Renal cortex interstitium (tissue), 15 donors: ENCODE measurements at places on chromosomes 1 and 21.

- DNase-seq = no peak
Measured at GRCh38 chr1:165259236-165259635, 97.3 kb downstream of the LMX1A start.

- DNase-seq = no peak
Measured at GRCh38 chr1:30995990-30996612, 69.4 kb downstream of the PUM1 start.

DNA sequence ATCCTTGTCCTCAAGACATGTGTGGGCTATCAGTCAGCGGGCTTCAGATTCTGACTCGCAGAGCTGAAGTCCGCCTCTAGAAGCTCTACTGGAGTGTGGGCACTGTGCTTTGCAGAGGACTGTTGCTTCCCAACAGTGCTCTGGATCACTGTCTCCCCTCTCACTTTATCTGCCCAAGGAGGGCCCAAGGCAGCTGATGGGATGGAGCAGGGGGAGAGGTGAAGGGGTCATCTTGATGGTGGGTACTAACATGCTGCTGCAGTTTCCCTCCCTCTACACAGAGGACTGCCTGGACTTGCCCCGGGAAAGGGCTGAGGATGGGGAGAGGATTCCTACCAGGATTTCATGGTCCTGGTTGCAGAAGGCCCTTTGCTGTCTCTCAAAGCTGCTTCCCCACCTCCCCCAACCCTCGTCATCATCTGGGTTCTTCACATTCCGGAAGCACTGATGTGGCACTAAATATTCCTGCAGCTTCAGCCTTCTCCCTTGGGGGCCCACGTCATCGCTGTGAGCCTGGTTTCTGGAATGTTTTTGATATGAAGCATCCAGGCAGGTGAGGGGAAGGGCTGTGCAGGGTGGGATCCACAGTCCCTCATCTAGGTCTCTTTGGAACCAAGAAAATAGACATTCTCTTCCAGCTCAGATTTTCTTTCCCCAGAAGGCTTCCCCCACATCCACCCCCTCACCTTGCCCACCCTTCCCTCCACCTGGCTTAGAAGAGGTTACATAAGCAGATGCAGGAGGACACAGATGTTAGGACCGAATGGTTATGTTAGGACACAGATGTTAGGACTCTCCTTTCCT is 23.2 kb downstream of the NUAK2 start:
- DNase-seq = peak; percentile 73

- no peak for DNase-seq
Measured at GRCh38 chr21:45228171-45228641, 59.5 kb downstream of the POFUT2 start.

DNA sequence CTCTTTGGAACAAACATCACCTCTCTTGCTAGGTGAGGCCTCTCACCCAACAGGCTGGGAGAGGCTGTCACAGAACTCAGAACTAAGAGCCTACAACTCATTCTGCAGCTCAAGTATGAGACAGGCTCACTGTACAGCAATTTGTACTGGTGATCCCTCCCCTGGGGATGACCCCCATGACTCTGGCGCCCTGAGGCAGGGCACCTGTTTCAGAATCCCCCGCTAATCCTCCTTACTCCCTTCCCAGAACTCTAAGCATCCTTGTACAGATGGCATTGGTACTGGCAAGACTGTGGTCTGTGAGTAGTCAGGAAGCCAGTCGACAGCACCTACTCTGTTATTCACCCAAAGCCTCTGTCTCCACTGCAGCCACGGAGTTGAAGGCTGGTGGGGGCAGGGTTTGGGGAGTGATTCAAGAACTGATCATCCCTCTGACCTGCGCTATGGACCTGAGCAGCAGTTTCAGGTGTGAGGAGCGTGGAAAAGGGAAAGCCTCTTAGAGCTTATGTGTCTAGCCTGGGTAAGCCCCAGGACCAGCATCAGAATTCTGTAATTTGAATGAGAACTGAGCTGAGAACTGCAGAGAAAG is 655.5 kb downstream of the KIF26B start:
- DNase-seq = no peak

DNA sequence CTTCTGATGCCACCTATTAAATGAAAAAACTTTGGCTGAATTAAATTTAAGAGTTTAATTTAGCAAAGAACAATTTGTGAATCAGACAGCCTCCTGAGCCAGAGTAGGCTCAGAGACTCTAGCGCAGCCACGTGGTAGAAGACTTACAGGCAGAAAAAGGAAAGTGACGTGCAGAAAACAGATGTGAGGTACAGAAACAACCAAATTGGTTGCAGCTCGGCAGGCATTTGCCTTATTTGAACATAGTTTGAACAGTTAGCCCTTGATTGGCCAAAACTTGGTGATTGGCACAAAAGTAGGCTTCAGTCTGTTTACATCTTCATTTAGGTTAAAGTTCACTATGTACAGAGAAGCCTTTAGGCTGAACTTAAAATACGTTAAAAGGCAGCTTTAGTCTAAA is 22.9 kb downstream of the TCP10L start:
- no peak for DNase-seq

DNA sequence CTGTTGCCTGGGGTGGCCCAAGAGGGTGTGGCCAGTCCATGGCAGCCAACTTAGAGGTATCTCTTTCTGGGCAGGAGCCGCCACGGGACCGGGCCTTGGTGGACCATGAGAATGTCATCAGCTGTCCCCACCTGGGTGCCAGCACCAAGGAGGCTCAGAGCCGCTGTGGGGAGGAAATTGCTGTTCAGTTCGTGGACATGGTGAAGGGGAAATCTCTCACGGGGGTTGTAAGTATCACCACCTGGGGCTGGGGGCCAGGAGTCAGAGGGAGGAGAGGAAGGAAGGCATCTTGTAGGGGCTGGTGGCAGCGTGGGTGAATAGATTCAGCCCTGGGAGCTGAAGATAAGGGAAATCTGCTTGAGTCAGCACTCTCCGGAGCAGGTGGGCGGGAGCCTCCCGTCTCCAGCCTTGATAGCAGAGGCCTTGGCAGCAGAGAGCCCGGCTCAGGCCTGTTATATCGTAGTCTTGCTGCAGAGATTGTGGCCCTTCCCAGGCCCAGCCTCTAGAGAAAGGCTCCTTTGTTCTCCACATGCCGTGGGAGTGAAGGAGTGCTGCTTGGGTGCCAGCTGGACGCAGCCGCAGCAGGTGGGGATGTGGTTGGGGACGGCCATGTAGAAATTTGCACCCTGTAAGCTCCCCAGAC is 25.4 kb downstream of the PHGDH start:
- no peak for DNase-seq

DNA sequence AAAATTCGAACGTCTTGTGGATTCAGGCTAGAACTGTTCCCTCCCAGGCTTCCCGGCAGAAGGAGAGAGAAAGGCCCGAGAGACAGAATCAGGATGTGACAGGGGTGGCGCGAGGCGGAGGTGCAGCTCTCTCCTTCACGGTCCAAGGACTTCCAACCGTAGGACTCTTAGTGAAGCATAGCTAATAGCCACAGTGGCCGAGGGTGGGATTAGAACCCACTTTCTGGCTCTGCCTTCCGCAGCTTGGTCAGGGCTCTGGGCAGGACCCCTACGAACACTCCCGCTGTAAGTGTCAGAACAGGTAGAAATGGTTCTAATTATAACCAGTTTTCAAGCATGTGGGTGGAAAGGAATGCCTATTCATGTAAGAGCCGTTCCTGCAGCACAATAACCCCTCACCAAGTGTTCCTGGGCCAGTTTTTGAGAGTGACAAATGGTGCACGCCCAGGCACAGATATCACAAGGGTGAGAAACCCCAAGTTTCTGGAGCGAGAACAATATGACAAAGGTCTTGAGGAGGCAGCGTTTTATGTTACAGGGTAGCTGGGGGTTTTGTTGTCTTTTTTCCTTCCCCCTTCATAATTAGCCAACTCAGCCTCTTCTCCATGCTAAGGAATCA is 86.4 kb downstream of the SYF2 start:
- DNase-seq = no peak

DNA sequence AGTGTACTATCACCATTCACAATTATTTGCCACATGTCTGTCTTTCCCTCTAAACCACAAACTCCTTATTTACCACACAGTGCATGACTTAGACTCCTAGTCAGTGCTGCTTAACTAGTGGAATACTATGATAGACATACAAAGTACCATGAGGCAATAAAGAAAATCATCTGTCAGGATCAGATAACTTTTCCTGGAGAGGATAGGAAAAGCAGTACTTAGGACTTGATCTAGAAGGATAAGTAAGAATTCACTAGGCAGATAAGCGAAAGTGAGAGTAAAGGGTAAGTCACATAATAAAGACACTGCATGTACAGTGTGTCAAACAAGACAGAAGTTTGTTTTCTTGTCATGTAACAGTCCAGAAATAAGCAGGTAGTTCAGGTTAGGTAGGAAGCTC is 21.2 kb upstream of the TSPAN1 start:
- DNase-seq = no peak

GRCh38 chr1:162689745-162690671 is 57.7 kb downstream of the DDR2 start:
- no peak for DNase-seq

GRCh38 chr1:234926559-234927311 is 201.9 kb downstream of the TOMM20 start:
- DNase-seq = no peak

DNA sequence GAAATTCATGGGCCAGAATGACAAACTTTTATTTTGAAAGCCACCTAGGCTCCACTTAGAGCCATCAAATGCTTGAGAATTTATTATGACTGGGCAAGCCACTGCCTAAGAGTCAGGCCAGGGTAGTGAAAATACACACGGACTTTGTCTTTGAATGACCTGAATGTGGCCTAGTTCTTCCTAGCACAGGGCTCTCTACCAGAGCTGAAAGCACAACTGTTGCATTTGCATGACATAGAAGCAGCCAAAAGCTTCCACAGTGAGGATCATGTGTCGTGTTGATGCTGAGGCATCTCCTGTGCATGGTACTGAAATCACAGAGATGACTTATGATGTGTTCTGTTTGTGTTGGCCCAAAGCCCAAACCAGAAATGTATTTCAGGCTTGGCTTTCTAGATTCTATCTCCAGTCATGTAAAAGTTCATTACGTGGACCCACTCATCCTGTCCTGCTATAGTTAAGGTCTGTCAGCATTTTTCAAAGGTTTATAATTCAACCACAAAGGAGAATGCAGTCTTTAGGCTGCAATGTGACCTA is 164.0 kb upstream of the UBE2U start:
- DNase-seq = peak; percentile 68

DNA sequence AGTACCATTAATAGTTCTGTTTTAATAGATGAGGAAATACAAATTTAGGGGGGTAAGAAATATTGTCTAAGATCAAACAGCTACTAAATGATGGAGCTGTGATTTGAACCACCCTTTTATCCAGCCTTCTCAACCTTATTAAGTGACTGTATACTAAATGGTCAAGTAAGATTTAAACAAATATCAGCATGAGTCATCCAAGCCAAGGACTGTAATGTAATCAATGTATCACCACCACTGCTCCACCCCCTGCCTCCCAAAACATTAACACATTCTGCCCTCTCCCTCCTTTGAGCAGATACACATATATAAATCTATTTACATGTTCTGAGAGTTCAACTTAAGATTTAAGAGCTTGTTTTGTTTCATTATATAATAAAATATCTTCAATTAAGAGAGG is 58.9 kb downstream of the LRRC40 start:
- DNase-seq = no peak

- DNase-seq = no peak
Measured at GRCh38 chr1:229803626-229804217, 177.7 kb downstream of the URB2 start.

DNA sequence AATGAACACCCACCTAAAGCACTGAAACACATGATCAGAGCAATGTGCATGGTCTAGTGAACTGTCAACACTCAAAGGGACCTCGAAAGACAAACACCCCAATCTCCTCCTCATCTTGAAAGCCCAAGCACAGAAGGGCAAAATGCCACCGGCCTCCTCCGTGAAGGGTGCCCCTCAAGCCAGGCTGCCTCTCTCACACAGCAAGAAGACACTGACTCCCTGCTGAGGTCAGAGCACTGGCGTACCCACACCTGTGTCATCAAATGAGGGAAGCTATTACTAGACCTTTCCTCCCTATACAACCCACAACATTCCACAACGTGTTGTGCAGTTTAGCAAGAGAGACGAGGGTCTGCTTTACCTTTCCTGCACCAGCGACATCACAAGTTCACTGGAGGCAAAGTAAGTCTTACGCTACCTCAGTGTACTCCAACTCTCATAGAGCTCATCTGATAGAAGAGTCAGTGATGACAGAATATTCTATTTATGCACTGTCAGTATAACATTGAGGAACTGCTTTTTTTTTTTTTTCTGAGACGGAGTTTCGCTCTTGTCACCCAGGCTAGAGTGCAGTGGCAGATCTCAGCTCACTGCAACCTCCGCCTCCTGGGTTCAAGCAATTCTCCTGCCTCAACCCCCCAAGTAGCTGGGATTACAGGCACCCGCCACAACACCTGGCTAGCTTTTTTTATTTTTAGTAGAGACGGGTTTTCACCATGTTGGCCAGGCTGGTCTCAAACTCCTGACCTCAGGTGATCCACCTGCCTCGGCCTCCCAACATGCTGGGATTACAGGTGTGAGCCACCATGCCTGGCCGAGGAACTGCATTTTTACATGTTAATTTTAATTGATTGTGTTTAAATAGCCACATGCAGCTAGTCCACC is 3.3 kb downstream of the SH3BP5L start:
- DNase-seq = no peak

- DNase-seq = peak; percentile 78
Measured at GRCh38 chr1:23369335-23370013, at the start of gene ZNF436. Gene ZNF436 (minus strand): TSS chr1:23369836. CDS start chr1:23368005, 1,831 bp downstream.

DNA sequence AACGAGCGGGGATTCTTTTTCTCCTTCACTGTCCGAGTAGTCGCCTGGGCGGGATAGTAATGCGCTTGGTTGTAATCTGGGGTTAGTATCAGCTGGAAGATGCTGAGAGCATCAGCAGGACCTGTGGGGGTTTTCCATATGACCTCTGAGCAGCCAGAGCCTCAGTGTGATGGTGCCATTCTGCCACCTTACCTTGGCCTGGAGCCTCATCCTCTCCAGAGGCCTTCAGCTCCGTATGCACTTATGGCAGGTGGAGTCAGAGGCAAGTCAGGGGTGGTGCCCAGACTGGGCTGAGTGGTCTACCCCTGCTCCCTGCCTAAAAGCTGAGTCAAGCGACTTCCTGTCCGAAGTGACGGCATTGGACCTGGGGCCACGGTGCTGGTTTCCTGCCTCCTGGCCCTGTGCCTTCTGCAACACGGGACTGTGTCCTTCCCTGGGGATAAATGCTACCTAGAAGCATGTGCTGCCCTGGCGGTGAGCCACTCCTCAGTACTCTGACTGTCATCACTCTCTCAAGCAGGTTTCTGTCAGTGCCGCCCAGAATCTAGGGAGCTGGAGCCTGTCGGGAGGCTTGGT is 24.7 kb downstream of the TENT5C start:
- no peak for DNase-seq

GRCh38 chr1:226610671-226611070 is 62.1 kb downstream of the STUM start:
- no peak for DNase-seq

- no peak for DNase-seq
Measured at GRCh38 chr1:70993798-70994197, 53.8 kb downstream of the PTGER3 start.

- DNase-seq = no peak
Measured at GRCh38 chr1:231971397-231972110, 345.0 kb downstream of the DISC1 start.

GRCh38 chr1:154419620-154420571 is 14.8 kb downstream of the IL6R start:
- DNase-seq = no peak
